ENCODE measurements at places on chromosomes 3 and 15.

GRCh38 chr3:111782447-111782782, 76.7 kb upstream of the PHLDB2 start:
- H3K4me3 ChIP-seq: no peak overlapping the region
- no peaks in the 10 kb centered on the region for H3K36me3 ChIP-seq
- H3K27ac ChIP-seq: no peak overlapping the region
- no peaks in the 10 kb centered on the region for H3K27me3 ChIP-seq

GRCh38 chr3:66259566-66260255, 38.9 kb downstream of the SLC25A26 start:
- H3K27me3 ChIP-seq: no peaks in the 10 kb centered on the region
- no peak for DNase-seq
- H3K4me1 ChIP-seq: no peaks in the 10 kb centered on the region
- H3K27ac ChIP-seq: no peak overlapping the region

DNA sequence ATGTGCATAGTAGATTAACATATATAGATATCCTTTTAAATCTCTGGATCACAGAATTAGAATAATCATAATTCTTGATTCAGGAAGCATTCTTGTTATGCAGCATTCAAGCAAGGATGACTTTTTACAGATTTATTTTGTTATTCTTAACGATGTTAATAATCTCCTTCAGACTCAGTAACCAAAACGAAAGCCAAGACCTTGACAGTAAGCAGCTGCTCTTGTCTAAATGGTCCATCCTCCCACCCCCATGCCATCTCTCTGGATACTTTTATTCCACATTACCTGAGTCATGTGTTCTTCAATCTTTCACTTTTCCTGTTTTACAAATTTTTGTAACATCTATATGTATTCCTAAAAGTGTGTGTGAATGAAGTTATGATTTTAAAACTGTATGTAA, 33.3 kb upstream of the GPR171 start:
- H3K27me3 ChIP-seq: no peaks in the 10 kb centered on the region
- H3K4me1 ChIP-seq: no peaks in the 10 kb centered on the region
- H3K4me3 ChIP-seq: no peak overlapping the region
- no peak overlapping the region for H3K27ac ChIP-seq

- no peak overlapping the region for H3K27ac ChIP-seq
- H3K36me3 ChIP-seq: no peaks in the 10 kb centered on the region
- H3K27me3 ChIP-seq: no peaks in the 10 kb centered on the region
- DNase-seq: no peak
- H3K4me3 ChIP-seq: no peak overlapping the region
- no peaks in the 10 kb centered on the region for H3K4me1 ChIP-seq
Measured at GRCh38 chr3:79558943-79559342, 208.9 kb downstream of the ROBO1 start.
